SK-MEL-5 (cell line): ENCODE measurements at places on chromosomes 7 and 10.

GRCh38 chr7:5758753-5759335 is 22.6 kb downstream of the RNF216 start:
- no peak for DNase-seq

GRCh38 chr10:43196131-43196980 is 58.1 kb downstream of the CSGALNACT2 start:
- DNase-seq = no peak

GRCh38 chr10:129335396-129335795 is 131.6 kb upstream of the MGMT start:
- no peak for DNase-seq

GRCh38 chr10:34340934-34341333 is 474.2 kb downstream of the PARD3 start:
- no peak for DNase-seq

GRCh38 chr7:36734731-36735130 is 10.4 kb upstream of the AOAH start:
- no peak for DNase-seq

DNA sequence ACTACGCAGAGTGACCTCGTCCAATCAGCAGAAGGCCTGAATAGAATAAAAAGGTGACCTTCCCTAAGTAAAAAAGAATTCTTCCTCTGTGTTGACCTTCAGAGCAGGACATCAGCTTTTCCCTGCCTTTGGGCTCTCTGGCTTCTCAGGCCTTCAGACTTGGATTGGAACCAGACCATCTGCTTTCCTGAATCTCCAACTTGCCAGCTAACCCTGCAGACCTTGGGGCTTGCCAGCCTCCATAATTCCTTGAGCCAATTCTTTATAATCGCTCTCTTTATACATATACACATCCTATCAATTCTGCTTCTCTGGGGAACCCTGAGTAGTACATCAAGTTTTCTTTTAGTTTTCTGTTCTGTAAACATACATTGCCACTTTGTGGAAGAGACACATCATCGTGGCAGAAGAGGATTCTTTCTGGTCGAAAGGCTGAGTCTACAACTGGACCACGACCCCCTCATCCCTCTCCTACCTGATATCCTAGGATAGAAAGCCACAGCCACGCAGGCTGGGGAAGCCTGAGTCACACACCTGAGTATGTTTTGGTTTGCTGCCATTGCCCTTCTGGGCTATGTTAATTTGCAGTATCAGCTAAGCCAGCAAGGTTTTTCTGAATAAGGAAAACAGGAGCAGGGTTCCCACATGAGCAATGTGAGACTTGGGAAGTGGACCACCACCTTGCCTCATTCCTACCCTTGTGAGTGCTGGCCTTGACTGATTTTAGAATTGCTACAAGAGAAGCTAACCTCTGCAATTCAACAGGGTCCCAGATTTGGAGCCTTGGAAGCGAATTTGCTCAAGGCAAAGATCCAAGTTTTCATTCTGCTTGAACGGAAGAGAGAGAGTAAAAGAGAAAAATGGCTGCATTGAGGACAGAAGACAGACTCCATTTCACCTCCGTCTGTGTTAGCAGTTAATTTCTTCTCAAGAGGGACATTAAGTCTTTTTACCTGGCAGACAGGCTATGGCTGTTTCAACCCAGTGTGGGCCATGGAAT is 445.2 kb upstream of the FZD8 start:
- no peak for DNase-seq
